ENCODE measurements at places on chromosomes 3 and 15. TPM values are rescaled to one million over a fixed set of nuclear protein-coding genes. Genes with fewer than 3 reads are reported as not detected.

DNA sequence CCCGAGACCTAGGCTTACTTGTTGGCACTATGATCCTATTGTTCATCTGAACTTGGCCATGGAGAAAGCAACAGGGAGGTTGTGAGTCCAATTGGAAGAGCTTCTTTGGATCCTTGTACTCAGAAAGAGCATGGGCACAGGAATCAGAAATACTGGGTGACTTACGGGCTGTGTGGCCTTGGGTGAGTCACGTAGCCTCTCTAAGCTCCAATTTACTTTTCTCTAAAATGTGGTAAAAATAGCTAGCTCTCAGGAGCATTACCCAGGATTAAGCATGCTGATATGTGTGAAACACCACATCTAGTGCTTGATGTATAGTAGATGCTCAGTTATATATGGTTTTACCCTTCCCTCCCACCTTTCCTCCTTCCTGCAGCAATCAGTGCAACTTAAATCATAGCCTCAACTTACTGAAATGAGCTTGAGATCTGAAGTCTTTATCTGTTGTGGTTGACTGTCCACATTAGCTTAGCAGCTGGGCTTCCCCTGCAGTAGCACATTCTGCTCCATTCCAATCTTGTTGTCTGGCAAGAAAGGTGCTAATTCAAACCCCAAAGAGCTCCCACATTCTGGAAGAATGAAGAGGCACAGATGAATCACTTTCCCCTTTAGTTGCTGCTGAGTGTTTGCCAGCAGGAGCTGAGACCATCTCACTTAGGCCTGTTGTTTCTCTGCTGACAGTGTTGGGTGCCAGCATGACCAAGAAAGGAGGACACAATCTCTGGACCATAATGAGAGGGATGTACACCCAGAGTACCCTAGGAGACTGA lies 299.1 kb upstream of the TRIM42 start:
- H3K4me1 ChIP-seq = no peaks in the 10 kb centered on the region
- no peaks in the 10 kb centered on the region for H3K36me3 ChIP-seq
- H3K27me3 ChIP-seq = no peaks in the 10 kb centered on the region
- no peak overlapping the region for H3K27ac ChIP-seq
- no peak for DNase-seq
- no peak overlapping the region for H3K4me3 ChIP-seq

- H3K4me1 ChIP-seq = peaks cover 44% of the 10 kb centered on the region
- H3K27ac ChIP-seq = peak overlapping the region; percentile 83
- DNase-seq = no peak
- H3K27me3 ChIP-seq = no peaks in the 10 kb centered on the region
- H3K36me3 ChIP-seq = peaks cover 12% of the 10 kb centered on the region
These were observed 1.0 kb downstream of the ATP2C1 start for GRCh38 chr3:130894986-130895280.

DNA sequence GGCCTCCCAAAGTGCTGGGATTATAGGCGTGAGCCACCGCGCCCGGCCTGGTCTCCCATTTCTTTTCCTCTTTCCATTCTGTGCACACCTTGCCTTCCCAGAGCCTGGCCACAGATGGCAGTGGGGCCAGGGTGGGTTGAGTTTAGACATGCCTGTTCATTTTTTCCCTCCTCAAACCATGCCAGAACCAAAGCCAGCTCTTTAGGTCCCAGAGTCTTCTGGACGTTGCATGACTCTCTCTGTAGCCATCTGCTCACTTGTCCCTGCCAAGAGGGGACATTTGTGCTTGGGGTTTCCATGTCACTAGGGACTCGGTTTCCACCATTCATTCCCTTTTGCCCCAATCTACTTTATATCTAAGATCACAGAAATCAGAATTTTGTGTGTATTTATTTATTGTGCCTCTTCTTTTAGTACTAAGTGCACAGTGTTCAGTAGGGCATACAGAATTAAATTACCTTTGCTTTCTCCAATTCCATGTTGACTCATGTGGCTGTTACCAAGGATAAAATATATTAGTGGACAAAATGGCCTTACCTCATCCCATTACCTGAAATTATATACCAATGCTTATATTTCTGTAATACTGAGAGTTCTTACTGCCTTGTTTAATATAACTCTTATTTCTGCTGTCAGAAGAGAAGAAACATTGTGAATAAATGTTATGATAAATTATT lies 49.6 kb downstream of the USP13 start:
- no peak overlapping the region for H3K27ac ChIP-seq
- H3K27me3 ChIP-seq = no peaks in the 10 kb centered on the region
- no peak for DNase-seq
- H3K36me3 ChIP-seq = peaks cover 29% of the 10 kb centered on the region

- H3K27me3 ChIP-seq = peaks cover 59% of the 10 kb centered on the region
- H3K4me1 ChIP-seq = no peaks in the 10 kb centered on the region
- H3K36me3 ChIP-seq = no peaks in the 10 kb centered on the region
- H3K4me3 ChIP-seq = no peak overlapping the region
- no peak for DNase-seq
These were observed 44.6 kb downstream of the ZIC4 start for GRCh38 chr3:147361454-147362420.

The ABHD17C gene
- 2.5 TPM for total RNA-seq

The ZNF502 gene
- total RNA-seq = 5.0 TPM

DNA sequence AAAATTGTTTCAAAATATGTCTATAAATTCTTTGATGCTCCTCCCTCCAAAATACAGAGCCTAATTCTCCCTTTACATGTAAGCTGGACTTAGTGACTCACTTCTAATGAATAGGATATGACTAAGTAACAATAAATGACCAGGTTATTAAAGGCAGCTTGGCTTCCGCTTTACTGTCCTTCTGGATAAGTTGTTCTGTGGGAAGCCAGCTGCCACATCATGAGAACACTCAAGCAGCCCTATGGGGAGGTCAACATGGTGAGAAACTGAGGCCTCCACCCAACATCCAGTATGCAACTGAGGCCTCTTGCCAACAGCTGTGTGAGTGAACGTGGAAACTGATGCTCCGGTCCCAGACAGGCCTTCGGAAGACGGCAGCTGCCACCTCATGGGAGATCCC lies 247.3 kb upstream of the CHRM5 start:
- H3K36me3 ChIP-seq = no peaks in the 10 kb centered on the region
- H3K4me3 ChIP-seq = no peak overlapping the region
- no peak overlapping the region for H3K27ac ChIP-seq
- H3K4me1 ChIP-seq = peaks cover 21% of the 10 kb centered on the region
- no peak for DNase-seq

DNA sequence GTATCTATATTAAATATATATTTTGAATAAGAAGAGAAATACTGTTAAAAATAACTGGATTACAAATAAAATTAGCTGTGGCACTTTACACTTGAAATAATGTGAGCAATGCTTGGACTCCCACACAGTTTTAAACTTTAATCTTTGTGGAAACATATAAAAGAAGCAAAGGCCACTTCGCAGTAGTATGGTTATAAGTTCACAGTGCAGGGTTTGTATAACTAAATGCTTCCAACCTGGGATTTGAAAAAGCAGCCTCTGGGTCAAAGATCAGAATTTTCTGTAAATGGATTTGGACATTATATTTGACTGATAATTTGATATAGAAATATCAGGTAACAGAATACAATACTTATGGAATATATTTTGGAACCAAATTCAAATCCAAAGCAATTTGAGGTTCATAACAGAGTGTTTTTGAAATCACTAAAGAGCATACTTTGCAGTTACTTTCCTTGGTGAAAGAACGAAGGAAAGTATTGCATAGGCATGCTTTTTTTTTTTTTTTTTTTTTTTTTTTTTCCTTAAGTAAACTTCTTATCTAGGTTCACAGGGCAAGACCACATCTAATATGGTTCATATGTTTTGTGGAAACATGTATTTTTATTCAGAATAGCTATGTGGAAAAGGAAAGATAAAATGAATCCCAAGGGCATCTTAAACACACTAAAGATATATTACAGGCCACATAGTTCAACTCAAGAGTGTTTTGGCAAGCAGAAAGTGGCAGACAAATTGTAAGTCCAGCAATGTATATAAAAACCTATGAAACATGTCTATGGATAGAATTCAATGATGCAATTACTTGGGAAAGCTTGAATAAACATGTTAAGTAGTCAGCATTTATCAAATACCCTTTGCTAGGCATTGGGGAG lies 47.1 kb upstream of the SGO1 start:
- H3K27me3 ChIP-seq = no peaks in the 10 kb centered on the region
- no peaks in the 10 kb centered on the region for H3K4me1 ChIP-seq
- no peak overlapping the region for H3K27ac ChIP-seq
- no peak overlapping the region for H3K4me3 ChIP-seq
- no peak for DNase-seq

- no peak overlapping the region for H3K27ac ChIP-seq
- no peak for DNase-seq
These were observed 79.6 kb downstream of the CDIN1 start for GRCh38 chr15:36658898-36659639.

The STRIT1 gene
- not detected for total RNA-seq

DNA sequence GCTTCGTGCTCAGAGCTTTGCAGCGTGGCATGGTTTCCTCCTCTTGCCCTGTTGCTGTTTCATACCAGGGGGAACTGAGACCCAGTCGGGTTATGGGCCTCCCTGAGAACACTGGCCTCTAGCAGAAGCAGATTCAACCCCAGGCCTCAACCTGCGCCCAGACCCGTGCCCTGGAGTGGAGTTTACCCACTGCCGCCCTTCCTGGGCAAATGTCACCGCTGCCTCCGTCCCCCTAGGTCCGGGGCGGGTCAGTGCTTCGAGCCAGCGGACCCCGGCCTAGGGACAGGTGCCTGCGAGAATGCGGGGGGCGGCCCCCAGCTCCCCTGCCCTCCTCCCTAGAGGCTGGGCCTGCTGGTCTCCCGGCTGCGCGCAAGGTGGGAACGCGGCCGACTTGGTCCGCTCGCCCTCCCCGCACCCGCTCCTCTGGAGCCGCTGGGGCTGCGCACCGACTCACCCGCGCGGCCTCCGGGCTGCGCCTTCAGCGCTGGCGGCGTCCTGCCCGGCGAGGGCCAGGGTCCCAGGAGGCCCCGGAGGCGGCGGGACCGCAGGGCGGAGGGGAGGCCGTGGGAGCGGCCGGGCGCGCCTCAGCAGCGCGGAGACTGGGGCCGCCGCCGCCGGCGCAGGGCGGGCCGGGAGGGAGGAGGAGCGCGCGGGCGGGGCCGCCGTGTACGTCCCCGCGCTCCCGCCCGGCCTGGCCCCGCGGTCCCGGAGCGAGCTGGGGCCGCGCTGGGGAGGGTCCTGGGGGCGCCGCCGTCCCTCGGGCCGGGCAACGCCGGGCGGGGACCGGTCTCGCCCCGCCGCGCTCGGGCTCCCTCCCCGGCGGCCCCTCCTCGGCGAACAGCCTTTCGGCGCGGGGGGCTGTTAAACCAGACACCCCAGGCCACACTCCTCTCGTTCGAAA lies at the start of gene PIGZ:
Gene PIGZ (minus strand): TSS at position 601 of the 901 bp plus-strand sequence. CDS start 16,802 bp downstream, outside the sequence.
- peaks cover 31% of the 10 kb centered on the region for H3K4me1 ChIP-seq
- no peaks in the 10 kb centered on the region for H3K27me3 ChIP-seq
- H3K27ac ChIP-seq = no peak within 1 kb of the TSS
- DNase-seq = peak; percentile 60

DNA sequence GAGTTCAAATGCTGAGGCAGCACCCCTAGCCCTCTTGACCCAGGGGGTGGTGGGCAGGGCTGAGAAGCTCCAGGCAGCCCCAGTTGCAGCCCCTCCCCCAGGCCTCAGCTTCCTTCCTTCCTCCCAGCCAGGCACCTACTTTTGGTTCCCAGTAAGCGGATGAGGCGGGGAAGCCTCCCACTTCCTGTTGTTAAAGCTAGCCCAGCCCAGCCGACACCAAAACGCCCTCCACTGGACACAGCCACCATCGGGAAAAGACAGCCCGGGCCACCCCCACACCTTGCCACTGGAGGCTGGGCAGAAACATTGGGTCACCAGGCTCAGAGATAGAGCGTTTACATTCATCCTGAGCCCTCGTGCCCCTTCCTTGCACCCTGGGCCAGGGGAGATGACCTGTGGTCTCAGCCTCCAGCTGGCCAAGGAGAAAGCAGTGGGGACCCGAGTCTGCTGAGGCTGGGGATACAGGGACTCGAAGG lies 3.5 kb downstream of the DUSP7 start:
- H3K4me1 ChIP-seq = peaks cover 45% of the 10 kb centered on the region
- no peaks in the 10 kb centered on the region for H3K27me3 ChIP-seq
- peak overlapping the region; percentile 15 for H3K4me3 ChIP-seq

The PHLDB2 gene
- 4.2 TPM for total RNA-seq

- no peaks in the 10 kb centered on the region for H3K36me3 ChIP-seq
- peaks cover 3% of the 10 kb centered on the region for H3K27me3 ChIP-seq
- H3K27ac ChIP-seq = no peak overlapping the region
- H3K4me3 ChIP-seq = no peak overlapping the region
- DNase-seq = no peak
- H3K4me1 ChIP-seq = no peaks in the 10 kb centered on the region
These were observed 137.9 kb downstream of the SSR3 start for GRCh38 chr3:156416846-156417558.

DNA sequence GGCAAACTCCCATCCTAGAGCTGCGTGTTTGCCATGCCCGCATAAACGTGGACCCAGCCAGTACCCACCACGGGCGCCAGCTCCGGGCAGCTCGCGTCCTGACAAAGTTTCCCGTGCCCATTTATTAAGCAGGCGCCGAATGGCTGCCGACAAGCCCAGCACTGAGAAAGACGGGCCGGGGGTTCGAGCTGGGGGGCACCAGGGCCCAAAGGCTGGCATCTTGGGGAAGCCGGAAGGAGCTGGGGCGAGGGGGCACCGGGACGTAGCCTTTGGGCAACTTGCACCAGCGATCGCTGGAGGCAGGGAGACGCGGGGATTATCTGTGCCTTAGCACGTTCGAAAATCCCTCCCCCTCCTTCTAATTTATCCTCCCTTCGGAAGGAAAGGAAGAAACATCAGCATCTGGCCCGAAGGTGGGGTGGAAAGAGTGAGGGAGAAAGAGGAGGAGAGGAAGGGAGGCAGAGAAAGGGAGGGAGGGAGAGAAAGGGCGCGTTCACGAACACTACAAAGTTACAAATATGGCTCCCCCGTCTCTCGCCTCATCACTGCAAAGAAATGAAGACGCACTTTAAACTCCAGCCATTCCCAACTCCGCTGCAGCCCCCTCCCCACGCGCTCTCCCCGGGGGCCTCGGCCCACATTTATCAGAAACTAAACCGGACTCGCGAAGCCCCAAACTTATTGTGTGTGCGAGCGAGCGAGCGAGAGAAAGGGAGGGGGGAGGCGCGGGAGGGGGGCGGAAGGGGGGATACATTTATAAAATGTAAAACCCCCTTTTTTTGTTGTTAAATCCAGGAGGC lies 1.0 kb downstream of the ANP32A start:
- DNase-seq = peak; percentile 49
- peak overlapping the region; percentile 97 for H3K4me3 ChIP-seq
- H3K36me3 ChIP-seq = peaks cover 29% of the 10 kb centered on the region
- H3K4me1 ChIP-seq = peaks cover 41% of the 10 kb centered on the region
- no peaks in the 10 kb centered on the region for H3K27me3 ChIP-seq

Measured in activated B cell treated with CpG ODN at 0.5 μM for 24 hours (primary cell).